ENCODE measurements at places on chromosomes 16 and 17.
A peak's percentile ranks its signal among the peaks of the same experiment; 100 is the strongest.

GRCh38 chr17:61475726-61476125, 23.5 kb downstream of the TBX4 start:
- no peak for DNase-seq

- DNase-seq = no peak
These were observed 126.3 kb downstream of the ZFHX3 start for GRCh38 chr16:72921620-72922019.

- DNase-seq = peak; percentile 96
These were observed at the start of gene TMC8 for GRCh38 chr17:78130437-78131101. TMC8 (plus strand) TSS chr17:78130771; CDS start chr17:78131589, 818 bp downstream.

DNA sequence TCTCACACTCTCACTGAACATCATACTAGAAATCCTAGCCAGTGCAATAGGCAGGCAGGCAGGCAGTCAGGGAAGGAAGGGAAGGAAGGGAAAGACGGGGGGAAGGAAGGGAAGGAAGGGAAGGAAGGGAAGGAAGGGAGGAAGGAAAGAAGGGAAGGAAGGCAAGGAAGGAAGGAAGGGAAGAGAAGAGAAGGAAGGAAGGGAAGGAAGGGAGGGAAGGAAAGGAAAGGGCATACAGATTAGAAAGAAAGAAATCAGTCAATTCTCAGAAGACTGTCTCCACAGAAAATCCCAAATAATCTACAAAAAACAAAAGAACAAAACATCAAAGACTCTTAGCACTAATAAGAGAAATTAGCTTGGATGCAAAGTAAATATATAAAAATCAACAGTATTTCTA, 93.9 kb downstream of the CPPED1 start:
- DNase-seq = no peak

DNA sequence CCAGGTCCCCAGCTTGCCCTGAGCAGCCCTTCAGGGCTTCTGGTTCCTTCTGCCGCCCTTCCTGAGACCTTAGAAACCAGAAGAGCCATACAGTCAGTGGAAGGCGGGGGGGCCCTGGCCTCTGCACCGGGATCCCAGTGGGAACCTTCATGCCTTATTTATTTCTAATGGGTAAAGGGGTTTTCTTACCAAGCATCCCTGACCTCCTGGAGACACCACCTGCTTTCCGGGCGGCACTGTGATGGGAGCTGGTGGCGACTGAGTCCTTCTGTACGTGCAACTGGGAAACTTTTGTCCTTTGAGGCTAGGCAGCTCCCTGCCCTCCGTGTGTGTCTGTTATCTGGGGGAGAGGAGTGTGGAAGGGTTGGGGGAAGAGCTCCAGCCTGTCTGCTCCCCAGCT, 7.2 kb upstream of the MRPL58 start:
- DNase-seq = no peak

DNA sequence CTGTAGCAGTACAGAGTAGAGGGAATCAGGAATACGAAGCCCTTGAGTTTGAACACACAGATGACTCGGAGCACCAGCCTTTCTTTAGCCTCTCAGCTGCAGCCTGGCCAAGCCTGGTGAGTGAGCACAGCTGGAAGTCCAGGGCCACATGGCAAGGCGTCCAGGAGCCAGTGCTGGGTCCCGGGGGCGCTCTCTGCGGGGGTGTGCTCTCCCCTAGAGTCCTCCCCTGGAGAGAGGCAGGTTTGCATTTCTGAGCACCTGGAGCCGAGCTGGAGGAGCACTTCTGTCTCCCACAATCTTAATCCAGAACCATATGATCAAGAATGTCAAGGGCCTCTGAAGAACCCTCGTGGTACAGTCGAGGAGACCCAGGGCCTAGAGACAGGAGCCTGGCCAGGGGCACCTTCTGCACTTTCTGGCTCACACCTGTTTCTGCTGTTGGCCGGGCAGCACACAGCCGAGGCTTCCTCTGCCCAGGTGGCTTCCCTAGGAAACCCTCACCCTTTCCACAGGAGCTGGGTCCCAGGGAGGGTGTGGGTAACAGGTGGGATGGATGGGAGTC, 78.3 kb downstream of the PLD6 start:
- DNase-seq = no peak

DNA sequence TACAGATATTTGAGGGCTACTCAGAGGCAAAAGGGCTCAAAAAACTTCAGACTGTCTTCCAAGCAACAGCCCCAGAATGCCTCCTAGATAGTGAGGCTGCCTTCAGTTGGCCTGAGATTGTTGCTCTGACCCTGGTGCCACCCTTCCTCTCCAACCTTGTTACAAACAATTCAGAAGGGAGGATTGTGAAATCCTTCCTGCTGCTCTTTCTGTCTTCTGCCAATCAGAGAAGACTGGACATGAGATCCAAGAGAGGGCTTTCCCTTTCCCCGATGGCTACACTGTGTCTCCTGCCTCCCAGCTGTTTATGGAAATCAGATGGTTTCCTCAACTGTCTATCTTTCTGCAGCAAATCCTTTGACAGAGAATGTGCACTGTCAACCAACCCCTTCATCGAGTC, 419.9 kb downstream of the CDH13 start:
- DNase-seq = no peak

DNA sequence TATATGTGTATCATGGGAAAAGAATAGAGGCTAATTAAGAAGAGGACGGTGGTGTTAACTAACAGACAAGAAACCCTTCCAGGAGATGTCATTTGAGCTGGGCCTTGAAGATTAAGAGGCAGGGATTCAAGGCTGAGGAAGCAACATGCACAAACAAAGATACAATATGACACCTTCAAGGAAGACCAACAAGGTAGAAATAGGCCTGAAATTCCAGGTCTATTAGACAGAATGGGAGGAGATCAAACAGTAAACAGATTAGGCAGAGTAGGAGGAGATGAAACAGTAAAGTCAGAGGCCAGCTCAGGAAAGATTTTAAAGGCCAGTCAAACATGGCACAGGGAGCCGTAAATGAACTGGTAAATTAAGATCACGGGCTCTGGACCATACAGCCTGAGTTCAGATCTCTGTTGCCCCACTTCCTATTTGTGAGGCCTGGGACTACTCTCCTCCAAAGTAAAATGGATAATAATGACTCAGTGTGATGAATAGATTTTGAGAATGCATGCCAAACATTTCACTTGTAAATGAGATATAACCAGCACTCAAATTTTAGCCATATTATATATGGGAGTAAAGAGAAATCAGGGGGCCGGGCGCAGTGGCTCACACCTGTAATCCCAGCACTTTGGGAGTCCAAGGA, 38.9 kb downstream of the USP31 start:
- no peak for DNase-seq

DNA sequence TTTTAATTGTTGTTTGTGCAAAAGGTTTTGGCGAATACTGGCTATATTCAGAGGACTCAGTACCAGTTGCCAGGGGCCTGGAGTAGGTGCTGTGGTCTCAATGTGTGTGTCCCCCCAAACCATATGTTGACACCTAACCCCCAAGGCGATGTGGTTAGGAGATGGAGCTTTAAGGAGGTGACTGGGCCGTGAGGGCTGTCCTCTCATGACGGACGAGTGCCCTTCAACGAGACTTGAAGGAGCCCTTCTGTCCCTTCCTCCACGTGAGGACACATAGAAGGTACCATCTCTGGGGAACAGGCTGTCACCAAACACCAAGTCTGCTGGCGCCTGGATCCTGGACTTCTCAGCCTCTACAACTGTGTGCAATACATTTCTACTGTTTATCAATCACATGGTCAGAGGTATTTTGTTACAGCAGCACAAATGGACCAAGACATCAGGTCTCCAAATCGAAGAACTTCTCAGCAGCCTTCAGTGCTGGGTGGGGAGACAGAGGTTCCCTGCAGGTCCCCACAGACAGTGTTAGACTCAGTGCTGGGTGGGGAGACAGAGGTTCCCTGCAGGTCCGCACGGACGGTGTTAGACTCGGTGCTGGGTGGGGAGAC, 24.8 kb upstream of the METRNL start:
- no peak for DNase-seq

GRCh38 chr16:84544031-84544773, 39.7 kb upstream of the MEAK7 start:
- no peak for DNase-seq
